ENCODE measurements at places on chromosomes 4 and X.

DNA sequence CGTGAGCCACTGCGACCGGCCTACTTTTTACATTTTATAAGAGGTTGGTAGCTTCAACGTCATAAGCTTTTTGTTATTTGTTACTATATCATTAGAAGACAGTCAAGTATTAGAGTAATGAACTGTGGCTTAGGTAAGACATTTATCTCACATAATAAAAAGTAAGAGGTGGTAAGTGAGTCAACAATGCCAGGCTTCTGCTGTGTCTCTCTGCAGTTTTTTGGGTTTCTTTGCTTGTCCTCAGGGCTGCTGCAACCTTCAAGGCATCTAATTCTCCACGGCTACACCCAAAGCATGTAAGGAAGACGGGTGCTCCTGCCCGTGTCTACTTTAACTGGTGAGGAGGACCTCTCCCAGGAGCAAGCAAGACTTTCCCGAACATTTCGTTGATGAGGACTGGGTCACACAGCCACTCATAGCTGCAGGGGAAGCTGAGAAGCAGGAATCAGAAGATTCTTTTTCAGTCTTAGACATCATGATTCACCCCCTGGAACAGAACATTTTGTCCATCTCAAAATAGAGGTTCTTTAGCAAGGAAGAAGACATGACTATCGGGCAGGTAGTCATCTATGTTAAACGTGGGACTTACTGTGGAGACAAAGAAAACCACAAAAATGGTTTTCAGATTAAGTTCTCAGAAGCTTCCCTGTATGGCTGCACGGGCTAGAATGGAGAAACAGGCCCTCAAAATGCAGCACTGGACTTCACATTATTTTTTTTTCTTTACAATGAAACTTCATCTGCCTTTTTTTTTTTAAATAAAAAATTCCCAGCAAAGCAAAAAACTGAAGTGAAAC lies 13.0 kb upstream of the RHOH start:
- no peak for DNase-seq

- DNase-seq: no peak
These were observed 220.2 kb downstream of the STPG2 start for GRCh38 chr4:97923096-97923495.

GRCh38 chr4:142475663-142476062 lies 370.4 kb downstream of the INPP4B start:
- DNase-seq: no peak

GRCh38 chr4:124868495-124868894 lies 156.0 kb upstream of the ANKRD50 start:
- DNase-seq: no peak

GRCh38 chr4:161188578-161188977 lies 975.2 kb downstream of the FSTL5 start:
- no peak for DNase-seq

GRCh38 chr4:120847019-120847582 lies 75.4 kb downstream of the PRDM5 start:
- DNase-seq: no peak

DNA sequence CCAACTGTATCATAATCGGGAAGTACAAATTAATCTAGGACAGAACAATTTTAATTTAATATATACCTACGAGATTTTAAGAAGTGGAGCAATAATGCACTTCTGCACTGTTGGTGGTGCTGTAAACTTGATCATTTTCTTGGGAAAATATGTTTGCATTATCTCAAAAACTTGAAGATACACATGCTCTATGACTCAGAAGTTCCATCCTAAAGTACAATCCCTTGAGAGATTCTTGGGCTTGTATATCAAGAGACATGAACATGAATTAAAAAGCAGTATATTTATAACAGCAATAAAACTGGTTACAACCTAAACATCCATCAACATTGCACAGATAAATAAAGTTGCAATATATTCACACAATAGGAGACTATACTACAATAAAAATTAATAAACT lies 168.8 kb downstream of the CLCN4 start:
- DNase-seq: no peak

DNA sequence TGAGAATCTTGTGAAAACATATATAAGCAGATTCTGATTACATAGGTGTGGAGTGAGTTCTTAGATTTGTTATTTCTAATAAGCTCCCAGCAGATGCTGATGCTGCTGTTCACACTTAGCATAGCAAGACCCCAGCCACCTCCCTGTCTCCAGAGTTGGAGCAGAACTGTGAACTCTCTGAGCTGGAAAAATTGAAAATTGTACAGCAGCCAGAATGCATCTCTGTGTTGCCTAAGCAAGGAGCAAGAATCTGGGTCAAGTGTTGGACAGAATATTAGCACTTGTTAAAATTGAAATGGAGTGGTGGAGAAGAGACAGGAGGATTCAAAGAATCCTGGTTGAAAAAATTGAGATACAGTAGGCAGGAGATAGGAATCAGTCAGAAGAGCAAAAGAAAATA lies 146.6 kb upstream of the FAM47C start:
- DNase-seq: no peak
